ENCODE measurements at places on chromosomes 2 and 18. TPM values are rescaled to one million over a fixed set of nuclear protein-coding genes. Genes with fewer than 3 reads are reported as not detected.
A peak's percentile ranks its signal among the peaks of the same experiment; 100 is the strongest.

GRCh38 chr2:43788646-43789045, 14.8 kb downstream of the DYNC2LI1 start:
- no peak for DNase-seq

- peak; percentile 28 for DNase-seq
Measured at GRCh38 chr2:233867993-233868532, at the start of gene MSL3B. Gene MSL3B (minus strand): TSS chr2:233868386.

DNA sequence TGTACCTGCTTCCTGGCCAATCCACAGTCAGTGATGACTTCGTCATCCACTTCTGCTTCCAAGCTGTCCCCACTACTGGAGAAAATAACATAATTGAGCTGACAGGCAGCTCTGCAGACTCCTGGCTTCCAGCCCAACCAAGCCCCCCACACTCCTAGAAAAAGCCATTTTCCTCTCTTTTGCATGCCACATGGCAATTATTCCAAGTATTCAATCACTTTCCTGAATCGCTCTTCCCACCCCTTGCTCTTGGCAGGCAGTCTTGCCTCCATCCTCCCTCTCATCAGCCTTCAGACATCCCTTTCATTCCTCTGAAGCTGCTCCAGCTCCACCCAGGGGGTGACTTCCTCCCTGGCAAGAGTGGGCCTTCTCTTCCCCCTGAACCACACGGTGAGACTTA, 14.3 kb upstream of the ST8SIA5 start:
- no peak for DNase-seq

NOL4 gene
- total RNA-seq, result 0.63 TPM

AFF3 gene
- total RNA-seq, result 20.9 TPM

HOXD9 gene
- total RNA-seq, result not detected

PDE1A gene
- total RNA-seq, result 27.4 TPM

Data from neural crest cell (in vitro differentiated cells).